ENCODE measurements at places on chromosomes 2 and 18.

DNA sequence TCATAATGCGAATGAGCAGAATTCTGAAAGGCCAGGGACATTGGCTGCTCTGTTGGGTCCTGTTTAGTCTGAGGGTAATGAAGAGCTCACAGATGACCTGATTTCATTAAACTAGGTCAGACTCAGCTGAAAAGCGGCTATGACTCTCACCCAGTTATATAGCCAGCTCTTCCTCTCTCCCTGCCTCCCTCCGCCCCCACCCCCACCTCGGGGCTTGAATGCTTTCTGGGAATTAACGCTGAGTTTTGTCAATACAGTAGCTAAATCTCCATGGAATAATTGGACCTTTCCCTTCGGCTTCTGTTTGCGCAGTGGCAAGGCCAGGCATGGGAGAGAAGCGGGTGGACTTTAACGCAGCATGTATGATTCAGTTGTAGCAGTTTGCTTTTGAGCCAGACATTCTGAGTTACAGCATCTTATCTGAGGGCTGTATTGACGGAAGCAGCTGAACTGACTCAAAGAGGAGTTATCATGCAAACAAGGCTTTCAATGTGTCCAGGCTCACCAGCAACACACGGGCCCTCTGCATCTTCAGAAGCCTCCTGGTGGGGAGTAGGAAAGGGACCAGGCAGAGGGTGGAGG is 110.6 kb downstream of the MYCN start:
- DNase-seq = no peak

- DNase-seq = no peak
These were observed 191.9 kb upstream of the CTAGE1 start for GRCh38 chr18:22609642-22610041.

GRCh38 chr2:157837851-157838441 is 38.2 kb downstream of the ACVR1 start:
- no peak for DNase-seq

DNA sequence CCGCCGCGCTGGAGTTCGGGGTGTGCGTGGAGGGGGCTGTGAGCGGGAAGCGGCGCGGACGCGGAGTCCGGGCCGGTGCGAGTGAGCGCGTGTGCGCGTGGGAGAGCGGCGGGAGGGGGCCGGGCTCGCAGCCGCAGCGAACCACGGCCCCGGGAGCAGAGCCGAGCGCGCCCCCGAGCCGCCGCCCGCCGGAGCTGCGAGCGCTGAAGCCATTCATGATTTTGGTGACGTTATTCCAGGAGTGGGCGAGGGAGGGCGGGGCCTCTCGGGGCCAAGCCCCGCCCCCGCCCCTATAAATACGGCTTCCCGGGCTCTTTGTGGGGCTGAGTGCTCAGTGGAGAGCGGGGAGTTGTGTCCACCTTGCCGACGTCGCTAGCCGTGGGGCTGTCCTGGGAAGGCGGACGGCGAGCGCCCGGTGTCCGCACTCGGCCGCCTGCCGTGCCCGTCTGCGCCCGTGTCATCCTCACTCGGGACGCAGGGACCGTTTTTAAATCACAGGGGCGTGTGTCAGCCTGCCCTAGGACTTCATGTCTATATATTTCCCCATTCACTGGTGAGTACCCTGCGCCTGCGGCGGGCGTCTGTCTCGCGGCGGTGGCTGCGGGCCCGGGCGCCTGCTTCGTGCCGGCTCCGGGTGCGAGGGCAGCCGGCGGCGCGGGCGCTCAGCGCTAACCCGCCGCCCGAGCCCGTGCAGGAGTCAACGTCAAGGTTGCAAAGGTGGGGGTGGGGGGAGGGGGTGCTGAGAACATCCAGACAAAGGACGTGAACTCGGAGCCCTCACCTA is at the start of gene LBH:
Gene LBH (plus strand): TSS at position 323 of the 784 bp plus-strand sequence. CDS start 205 bp downstream, at position 528.
- no peak for DNase-seq

DNA sequence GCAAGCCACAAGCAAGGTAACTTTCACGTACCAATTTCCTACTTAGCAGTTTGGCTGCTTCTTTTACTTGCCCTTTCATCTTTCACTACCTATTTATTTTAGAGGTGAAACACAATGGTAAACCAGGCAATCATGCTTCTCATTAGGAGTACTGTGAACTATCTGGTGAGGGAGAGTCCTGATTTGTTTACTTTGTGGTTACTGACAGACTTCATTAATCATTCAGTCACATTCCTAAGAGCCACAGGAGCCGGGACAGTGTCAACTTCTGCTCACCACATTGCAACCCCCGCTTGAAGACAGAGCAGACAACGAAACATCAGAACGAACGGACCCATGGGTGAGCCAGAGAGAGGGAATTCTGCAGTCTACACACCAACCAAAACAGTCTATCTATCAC is 28.8 kb downstream of the TUBB6 start:
- peak; percentile 29 for DNase-seq

- peak; percentile 46 for DNase-seq
These were observed 47.8 kb upstream of the CAVIN2 start for GRCh38 chr2:191894681-191895147.

DNA sequence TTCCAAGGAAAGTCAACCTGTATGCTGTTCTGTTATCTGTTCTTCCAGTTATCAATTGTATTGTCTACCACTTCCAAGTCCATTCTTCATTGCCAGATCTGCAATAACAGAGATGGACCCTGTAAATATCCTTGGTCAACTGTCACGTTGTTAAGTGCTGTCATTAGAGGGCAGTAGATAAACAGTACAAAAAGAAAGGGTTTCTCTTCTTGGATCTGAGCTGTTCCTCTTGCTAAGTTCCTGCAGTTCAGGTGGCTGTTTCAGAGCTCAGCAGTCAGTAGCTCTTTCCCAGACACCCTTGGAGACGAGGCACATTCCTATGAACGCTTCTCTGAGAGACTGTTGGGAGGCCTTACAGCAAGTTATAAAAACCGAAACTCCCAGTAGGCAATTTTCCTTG is 957.1 kb upstream of the CHAC2 start:
- DNase-seq = peak; percentile 7

DNA sequence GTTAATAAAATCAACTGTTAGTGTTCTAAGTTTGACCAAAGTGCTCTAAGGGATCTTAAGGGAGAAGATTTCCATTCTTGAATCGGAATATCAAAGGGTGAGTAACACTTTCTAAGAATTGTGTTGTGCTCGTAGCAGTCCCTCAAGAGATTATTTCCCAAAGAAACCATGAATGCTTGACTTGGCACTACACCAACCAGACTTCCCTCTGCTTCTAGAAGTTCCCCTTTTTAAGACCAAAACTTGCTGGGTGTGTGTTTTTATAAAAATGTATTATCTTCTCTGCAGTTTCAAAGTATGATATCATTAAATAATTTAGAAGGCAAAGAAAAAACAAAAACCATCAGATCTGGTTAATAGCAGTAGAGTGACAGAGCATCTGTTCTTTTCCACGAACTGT is 522.0 kb upstream of the FAM98A start:
- DNase-seq = no peak

GRCh38 chr2:229154381-229154780 is 116.7 kb downstream of the PID1 start:
- peak; percentile 19 for DNase-seq

- no peak for DNase-seq
These were observed 2.1 kb downstream of the HAT1 start for GRCh38 chr2:171924170-171924942.

GRCh38 chr2:224241001-224241400 is 160.9 kb downstream of the FAM124B start:
- DNase-seq = no peak
